ENCODE measurements at places on chromosomes 4 and X.

- no peak for DNase-seq
Observed at GRCh38 chr4:74665876-74666275, 128.4 kb downstream of the BTC start.

- no peak for DNase-seq
Observed at GRCh38 chrX:77447653-77448569, 722 bp downstream of the FGF16 start.

GRCh38 chrX:1389181-1389992 lies 2.5 kb downstream of the SLC25A6 start:
- no peak for DNase-seq

- peak; percentile 47 for DNase-seq
Observed at GRCh38 chr4:110622841-110623717, at the start of gene PITX2. PITX2 (minus strand) TSS chr4:110623077; CDS start chr4:110622460, 617 bp downstream.

GRCh38 chr4:156528216-156528615 lies 443.4 kb downstream of the PDGFC start:
- DNase-seq: peak; percentile 49

DNA sequence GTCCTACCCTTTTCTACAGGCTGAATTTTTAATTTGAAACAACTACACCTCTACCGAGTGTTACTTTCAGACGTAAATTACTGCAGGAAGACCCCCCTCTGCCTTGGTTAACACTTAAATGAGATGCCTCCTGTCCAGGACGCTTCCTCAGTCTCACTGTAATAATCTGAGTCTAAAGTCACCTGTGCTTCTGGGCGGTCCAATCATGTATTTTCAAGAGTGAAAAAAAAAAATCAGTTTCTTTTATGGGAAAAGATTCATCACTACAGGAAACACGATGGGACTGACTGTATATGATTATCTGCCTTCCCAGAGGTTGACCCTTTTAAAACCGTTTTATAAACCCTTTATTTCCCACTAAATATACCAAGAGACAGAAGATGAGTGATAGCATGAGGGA lies 776 bp downstream of the RBM47 start:
- no peak for DNase-seq
